ENCODE measurements at places on chromosomes 2 and 18.
A peak's percentile ranks its signal among the peaks of the same experiment; 100 is the strongest.

- no peak for DNase-seq
Measured at GRCh38 chr18:41872206-41872605, 82.8 kb upstream of the PIK3C3 start.

DNA sequence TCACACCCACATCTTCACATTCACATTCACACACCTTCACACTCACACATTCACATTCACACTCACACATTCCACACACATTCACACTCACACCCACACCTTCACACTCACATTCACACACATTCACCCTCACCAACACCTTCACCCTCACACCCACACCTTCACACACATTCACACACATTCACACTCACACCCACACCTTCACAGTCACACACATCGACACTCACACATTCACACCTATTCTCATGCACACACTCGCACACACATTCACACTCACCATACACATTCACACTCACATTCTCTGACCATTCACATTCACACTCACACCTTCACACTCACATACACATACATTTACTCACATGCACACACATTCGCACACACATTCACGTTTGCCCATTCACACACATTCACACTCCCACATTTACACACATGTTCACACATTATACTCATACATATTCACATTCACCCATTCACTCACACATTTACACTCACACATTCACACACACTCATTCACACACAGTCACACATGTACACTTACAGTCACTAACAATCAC lies 62.7 kb downstream of the BIN1 start:
- no peak for DNase-seq

DNA sequence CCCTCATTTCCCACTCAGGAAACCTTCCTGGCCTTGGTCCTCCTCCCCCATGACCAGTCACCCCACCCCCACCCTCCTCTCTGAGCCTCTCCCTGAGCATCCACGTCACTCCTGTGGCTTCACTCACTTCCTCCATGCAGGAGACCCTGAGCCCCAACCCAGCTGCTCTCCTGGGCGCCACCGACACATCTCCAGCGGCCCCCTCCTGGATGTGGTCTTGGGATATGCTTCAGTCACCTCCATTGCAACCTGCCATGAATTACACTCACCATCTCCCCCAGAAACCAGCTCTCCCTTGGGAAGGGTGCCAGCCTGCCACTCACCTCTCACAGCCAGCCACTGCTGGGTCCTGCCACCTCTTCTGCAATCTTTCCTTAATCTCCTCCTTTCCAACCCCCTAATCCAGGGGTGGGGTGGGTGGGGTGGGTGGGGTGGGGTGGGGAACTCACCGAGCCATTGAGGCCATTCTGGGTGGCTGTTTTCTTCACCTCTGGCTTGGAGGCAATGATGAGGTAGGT lies 44.8 kb downstream of the CENPO start:
- no peak for DNase-seq

GRCh38 chr2:156512451-156512850 lies 76.3 kb downstream of the GPD2 start:
- no peak for DNase-seq

DNA sequence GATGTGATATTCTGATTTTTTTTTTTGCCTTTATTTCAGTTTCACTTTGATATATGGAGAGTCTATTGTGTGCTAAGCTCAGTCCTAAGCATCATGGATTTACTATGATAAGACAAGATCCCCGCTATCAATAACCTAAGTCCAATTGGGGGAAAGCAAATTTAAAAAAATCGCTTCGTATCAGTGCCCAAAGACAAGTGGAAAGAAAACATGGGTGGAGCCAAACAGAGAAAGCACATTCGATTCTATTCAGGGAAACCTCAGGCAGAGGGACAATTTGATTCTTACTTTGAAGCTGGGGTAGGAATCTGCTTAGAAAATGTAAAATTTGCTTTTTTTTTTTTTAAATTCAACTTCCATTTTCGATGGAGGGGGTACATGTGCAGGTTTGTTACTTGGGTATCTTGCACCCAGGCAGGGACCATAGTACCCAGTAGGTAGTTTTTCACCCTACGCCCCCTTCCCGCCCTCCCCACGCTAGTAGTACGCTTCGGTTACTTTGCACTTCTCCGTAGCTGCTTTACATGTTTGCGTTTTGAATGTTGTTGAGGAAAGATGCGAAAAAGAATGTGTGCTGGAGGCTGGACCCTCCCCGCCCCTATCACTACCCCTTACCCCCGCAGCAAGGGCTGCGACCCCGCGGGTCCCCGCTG lies 12.4 kb downstream of the KIF5C start:
- DNase-seq, result no peak

- DNase-seq, result no peak
Measured at GRCh38 chr18:13480571-13481255, 245.6 kb downstream of the FAM210A start.

DNA sequence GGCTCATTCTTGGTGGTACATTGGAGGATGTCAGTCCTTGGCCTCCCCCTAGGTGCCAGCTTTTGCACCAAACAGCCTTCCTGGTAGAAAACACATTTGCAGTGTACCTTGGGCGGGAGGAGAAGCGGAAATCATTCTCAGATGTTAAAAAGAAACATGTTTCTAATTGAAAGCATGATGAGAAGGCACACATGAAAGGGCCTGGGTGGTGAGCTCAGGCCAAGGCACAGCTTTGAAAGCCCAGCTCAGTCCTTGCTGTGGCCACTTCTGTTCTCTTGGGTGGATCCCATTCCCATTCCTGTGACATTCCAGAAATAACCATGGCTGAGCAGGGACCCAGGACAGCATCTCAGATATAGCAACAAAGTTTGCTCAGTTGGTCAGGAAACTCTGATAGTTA lies 71.5 kb downstream of the LTBP1 start:
- no peak for DNase-seq

DNA sequence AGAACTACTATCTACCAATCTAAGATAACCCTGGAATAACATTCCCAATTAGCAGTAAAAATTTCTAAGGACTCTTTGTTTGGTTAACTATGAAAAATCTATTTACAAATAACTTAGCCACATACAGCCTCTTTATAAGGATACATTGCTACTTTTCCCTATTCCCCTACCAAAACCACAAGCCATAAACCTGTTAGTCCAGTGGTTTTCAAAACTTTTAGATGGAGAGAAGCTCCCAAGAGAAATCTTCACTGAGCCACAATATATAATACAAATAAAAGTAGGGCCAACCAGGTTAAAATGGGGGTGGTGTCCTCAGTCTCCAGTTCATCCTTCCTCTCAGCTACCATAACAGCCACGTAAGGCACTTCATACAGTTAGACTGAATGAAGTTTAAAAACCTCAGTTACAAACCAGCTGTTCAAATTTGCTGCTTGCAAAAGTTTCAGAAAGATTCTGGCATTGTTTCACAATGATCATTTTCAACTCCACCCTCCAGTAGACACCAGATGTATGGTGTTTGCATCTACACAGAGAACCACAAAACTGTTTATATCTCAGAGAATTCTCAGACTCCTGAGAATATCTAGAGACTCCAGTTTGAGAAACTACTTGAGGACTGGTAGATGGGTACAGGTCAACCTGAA lies 26.0 kb downstream of the SOS1 start:
- peak; percentile 53 for DNase-seq

GRCh38 chr2:151843691-151844061 lies 15.5 kb upstream of the ARL5A start:
- no peak for DNase-seq

Measured in GM10248 (cell line).